Bronchial epithelial cell (primary cell): ENCODE measurements at places on chromosomes 3 and 15. TPM values are rescaled to one million over a fixed set of nuclear protein-coding genes. Genes with fewer than 3 reads are reported as not detected.

EIF2A gene
- total RNA-seq: 88.8 and 222 TPM in 2 replicates

KCNMB2 gene
- not detected in 2 replicates for total RNA-seq

SMARCC1 gene
- total RNA-seq: 25.6 and 28.7 TPM in 2 replicates

SI gene
- not detected in 2 replicates for total RNA-seq

KY gene
- total RNA-seq: not detected in 2 replicates

OR5H6 gene
- not detected in 2 replicates for total RNA-seq

ERC2 gene
- total RNA-seq: under 0.01 and 0.13 TPM in 2 replicates

TXNRD3 gene
- total RNA-seq: 9.9 and 10.3 TPM in 2 replicates

LNP1 gene
- total RNA-seq: 0.51 and 1.1 TPM in 2 replicates

C2CD4B gene
- total RNA-seq: 0.26 TPM in 2 replicates

CCDC54 gene
- not detected in 2 replicates for total RNA-seq

ADPRH gene
- 0.53 and 2.7 TPM in 2 replicates for total RNA-seq

SERP1 gene
- total RNA-seq: 222 and 255 TPM in 2 replicates
